ENCODE measurements at places on chromosomes 3 and 15.

- DNase-seq, result peak; percentile 60
Observed at GRCh38 chr3:112293368-112294321, at the start of gene SLC9C1. Gene SLC9C1, minus strand, starts transcription at chr3:112294216. Its CDS starts 7,425 bp downstream, at chr3:112286791.

GRCh38 chr15:97977734-97978133 lies 17.2 kb downstream of the ARRDC4 start:
- DNase-seq, result no peak

GRCh38 chr15:76070921-76071635 lies 11.3 kb downstream of the TMEM266 start:
- DNase-seq, result no peak

- DNase-seq, result no peak
Observed at GRCh38 chr3:156143136-156143535, 22.8 kb downstream of the KCNAB1 start.

DNA sequence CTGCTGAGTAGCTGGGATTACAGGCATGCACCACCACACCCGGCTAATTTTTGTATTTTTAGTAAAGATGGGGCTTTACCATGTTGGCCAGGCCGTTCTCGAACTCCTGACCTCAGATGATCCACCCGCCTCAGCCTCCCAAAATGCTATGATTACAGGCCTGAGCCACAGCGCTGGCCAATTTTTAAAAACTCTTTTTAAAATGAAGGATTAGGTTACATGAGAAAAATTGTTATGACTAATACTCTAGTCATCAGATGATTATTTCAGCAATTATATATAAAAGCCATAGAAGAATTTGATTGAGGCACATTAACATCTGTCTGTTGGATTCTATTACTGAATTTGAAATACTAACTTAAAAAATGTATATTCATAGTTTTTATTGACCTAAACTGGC lies 134.1 kb upstream of the MNS1 start:
- no peak for DNase-seq

- DNase-seq, result no peak
Observed at GRCh38 chr3:197494366-197495058, 61.3 kb downstream of the BDH1 start.

- no peak for DNase-seq
Observed at GRCh38 chr3:126827121-126827520, 123.1 kb downstream of the CHCHD6 start.

DNA sequence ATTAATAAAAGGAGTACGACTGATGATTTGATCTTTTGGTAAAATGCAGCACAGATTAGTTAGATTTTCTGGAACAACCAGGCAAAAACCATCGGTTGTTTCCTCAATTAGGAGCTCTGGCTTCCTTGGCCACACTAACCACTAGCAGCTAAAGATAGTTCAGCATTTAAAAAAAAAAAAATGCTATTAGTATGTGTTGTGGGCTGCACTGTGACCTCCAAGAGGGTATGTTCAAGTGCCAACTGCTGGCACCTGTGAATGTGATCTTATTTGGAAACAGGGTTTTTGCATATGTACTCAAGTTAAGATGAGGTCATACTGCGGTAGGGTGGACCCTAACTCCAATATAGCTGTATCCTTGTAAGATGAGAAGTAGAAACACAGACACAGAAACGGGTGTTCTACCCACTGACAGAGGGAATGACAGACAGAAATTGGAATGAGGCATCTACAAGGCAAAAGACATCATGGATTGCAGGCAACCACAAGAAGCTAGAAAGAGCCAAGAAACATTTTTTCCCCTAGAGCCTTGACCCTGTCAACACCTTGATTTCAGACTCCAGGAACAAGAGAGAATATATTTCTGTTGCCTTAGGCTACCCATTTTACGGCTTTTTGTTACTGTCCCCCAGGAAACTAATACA lies 534.6 kb upstream of the ROBO2 start:
- DNase-seq, result no peak

DNA sequence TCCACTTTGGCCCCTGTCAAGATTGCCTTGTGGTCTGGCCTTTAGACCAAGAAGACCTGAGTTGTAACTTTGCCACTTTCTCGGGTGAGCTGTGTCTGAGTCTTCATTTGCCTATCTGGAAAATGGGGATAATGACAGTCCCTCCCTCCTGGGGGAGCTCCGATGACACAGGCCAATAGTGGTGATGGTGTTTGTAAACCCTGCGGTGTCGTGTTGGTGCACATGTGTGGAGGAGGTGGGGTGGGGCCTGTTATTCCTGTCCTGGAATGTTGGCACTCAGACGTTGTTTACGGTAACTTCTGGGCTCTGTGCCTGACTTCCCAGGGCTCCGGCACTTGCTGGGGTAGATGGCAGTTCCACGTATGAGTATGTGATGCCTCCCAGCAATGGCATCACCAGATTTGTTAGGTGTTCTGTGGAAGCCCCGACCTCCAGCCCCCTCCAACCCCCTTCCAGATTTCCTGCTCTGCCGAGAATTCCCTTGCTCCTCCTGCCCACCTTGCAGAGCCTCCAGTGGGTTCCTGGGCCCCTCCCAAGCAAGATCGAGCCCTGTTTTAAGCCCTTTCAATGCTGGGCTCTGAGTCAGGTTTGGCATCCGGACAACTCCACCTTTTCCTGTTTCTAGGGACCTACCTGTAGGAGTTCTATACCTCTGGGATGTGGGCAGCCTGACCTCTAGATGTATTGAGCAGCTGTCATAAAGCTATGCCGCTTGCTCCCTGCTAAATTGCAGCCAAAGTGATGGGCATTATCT lies 31.4 kb downstream of the HRH1 start:
- DNase-seq, result no peak

GRCh38 chr15:43316016-43316970 lies 14.1 kb downstream of the LCMT2 start:
- DNase-seq, result no peak

DNA sequence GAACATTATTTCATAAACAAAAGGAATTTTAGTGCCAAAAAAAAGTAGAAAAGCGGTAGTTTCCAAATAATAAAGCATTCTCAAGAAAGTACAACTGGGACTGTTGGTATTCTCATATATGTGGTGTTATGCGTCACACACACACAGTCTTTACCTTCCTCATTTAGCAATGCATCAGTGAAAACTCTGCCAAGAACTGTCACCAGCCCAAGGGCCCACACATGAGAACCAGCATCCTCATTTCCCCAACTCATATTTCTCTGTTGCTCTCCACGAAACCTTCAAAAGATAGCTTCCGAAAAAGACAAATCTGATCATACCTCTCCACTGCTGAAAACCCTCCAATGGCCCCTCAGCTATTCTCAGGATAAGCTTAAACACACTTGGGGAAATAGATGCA lies 150.7 kb downstream of the CADPS start:
- DNase-seq, result no peak

- no peak for DNase-seq
Observed at GRCh38 chr3:126132751-126133511, 47.5 kb downstream of the ALDH1L1 start.

DNA sequence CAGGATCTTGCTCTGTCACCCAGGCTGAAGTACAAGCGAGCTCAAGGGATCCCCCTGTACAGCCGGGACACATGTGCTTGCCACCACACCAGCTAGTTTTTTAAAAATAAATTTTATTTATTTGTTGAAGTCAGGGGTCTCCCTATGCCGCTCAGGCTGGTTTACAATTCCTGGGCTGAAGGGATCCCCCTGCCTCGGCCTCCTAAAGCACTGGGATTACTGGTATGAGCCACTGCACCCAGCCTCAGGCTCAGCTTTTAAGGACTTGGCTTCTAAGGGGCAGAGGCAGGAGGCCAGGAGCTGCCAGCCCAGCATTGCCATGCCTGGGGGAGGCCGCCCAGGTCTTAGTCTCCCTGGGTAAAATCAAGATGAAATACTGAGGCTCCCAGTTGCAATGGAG lies 37.3 kb downstream of the HCN4 start:
- no peak for DNase-seq

- no peak for DNase-seq
Observed at GRCh38 chr15:81813215-81813614, 232.6 kb downstream of the MEX3B start.

DNA sequence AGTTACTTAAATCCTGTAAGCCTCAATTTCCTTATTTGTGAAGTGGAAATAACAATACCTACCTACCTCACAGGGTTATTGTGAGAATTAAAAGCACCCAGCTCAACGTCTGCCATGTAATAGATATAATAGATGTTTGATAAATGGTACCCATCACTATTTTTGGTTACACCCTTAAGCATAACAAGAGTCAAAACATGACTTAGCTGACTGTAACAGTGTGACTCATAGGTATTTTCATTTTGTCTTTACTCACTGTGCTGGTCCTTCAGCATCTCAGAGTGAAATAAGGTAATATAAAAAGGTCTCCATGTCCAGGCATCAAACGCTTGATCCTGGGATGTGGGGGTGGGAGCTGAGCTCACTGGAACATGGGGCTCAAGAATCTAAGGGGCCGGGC lies 3.1 kb downstream of the CPLX3 start:
- peak; percentile 58 for DNase-seq
